ENCODE measurements at places on chromosomes 16 and 17.

- no peak for DNase-seq
Measured at GRCh38 chr17:10116753-10117420, 81.5 kb downstream of the GAS7 start.

DNA sequence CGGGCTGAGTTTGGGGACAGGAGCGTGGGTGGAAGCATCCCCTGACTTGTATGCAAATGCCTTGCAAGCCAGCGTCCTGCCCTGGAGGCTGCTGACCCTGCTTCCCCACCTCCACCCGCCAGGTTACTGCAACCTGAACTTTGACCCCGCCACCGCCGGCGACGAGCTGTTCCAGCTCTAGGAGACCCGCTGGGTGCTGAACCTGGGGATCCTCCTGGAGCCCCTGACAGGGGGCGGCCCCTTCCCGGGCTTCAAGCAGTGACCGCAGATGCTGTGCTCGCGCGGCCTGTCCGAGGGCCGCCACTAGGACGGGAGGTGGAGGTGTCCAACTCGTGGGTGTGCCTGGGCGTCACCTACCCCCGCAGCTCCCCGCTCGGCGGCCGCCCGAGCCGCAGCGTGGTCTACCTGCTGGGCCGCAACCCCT, 10.7 kb upstream of the SLC16A5 start:
- no peak for DNase-seq

DNA sequence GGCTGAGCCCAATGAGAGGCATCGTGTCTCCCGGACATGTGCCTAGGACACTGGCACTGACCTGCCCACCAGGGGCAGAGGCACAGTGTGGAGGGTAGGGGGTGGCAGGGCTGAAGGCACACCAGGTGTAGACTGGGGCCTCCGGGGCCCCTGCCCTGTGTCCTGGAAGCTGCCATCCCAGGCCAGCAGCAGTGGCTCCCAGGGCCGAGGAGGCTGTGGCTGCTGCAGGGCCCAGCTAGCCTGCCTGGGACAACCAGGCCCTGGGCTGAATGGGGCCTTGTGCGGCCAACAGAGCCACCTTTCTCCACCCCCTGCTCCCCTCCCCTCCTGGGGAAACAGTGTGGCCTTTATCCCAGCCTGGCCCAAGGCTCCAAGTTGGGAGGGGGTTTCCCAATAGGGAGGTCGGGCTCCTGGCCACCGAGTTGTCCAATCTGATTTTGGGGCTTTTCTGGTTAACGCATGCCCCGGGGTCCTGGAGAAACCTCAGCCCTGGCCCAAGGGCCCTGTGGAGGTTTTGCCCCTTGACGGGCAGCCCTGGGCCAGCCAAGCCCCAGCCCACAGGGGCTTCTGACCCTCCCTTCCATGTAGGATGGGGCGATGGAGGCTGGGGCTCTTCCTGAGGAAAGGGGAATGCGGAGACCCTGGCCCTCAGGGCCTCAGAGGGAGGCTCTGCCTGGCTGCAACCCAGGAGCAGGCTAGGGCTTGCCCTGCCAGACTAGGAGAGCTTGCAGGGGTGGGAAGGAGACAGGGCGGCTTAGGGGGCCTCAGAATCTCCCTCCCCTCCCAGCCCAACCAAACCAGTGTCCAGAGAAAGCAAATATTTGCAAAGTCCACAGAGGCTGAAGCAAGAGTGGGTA, 4.2 kb downstream of the MTSS2 start:
- no peak for DNase-seq

- no peak for DNase-seq
Measured at GRCh38 chr17:7323731-7324437, 5.3 kb downstream of the NEURL4 start.

DNA sequence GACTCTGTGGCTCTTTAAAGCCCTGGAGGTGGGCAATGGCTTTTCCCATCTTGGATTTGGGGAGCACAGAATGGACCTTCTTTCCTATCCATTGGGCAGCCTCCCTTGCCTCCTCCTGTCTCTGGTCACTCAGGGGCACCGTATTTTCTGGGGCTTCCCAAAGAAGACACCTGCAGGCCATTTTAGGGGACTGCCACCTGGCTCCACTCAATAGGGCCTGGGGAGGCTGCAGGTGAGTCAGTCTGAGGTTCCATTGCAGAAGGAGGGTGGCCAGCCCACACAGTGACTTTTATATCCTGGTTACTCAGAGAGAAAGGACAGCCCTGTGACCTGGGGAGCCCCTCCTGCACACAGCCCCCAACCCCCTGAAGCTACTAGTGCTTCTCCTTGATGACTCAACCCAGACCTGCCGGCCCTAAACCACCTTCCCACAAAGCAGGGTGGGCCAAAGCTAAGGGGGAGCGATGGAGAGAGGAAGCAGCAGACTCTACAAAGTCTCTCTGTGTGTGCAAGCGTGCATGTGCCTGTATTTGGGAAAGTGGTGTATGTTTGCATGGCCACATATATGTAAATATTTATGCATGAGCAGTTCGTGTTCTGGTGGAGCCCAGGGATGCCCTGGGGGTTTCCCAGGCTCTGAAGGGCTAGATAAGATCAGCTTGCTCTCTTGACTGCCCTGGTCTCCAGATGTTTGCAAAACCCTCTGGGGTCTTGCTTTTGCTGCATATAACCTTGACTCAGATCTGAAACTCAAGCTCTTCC, 5.0 kb downstream of the CX3CL1 start:
- no peak for DNase-seq

DNA sequence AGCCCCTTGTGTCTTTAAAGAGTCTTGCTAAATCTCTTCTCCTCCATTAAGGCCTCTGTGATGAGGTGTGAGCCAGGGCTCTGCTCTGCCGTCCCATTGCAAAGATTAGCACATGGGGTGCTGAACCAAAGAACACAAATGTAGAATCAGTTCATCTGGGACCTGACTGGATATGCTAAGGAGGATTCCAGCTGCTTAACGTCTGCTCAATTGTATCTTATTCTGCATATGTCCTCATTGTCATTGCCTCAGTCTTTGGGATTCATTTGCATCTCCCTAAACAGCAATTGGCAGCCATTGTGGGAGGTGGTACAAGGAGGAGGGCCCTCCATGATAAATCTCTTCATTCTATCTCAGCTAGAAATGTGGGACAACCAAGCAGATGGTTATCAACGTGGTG, 106.3 kb upstream of the ADAMTS18 start:
- no peak for DNase-seq

GRCh38 chr17:43767053-43767712, 8.6 kb upstream of the SOST start:
- no peak for DNase-seq

Measured in HS-27A (cell line).